ENCODE measurements at places on chromosomes 13 and 19. TPM values are rescaled to one million over a fixed set of nuclear protein-coding genes. Genes with fewer than 3 reads are reported as not detected.

DNA sequence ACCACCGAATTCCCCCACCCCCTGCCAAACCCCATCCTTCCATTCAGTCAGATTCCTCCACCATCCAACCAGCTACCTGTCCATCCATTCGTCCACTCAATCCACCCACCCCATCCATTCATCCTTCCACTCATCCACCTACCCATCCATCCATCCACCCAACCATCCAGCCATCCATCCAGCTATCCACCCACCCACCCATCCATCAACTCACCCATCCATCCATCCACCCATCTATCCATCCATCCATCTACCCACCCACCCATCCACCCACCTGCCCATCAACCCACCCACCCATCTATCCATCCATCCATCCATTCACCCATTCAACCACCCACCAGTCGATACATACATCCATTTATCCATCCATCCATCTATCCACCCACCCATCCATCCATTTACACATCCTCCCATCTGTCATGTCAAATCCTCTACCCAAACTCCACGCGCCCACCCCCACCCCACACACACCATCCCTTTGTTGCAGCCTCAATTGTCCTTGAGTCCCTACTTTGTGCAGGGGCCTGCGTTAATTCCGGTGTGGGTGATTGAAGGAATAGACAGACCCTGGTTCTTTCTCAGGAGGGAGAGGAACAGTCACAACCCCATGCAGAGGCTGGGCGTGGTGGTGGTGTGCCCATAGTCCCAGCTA is 5.3 kb upstream of the SLC5A5 start:
- DNase-seq = no peak

- DNase-seq = no peak
These were observed 10.1 kb upstream of the CEACAM19 start for GRCh38 chr19:44661205-44661604.

DNA sequence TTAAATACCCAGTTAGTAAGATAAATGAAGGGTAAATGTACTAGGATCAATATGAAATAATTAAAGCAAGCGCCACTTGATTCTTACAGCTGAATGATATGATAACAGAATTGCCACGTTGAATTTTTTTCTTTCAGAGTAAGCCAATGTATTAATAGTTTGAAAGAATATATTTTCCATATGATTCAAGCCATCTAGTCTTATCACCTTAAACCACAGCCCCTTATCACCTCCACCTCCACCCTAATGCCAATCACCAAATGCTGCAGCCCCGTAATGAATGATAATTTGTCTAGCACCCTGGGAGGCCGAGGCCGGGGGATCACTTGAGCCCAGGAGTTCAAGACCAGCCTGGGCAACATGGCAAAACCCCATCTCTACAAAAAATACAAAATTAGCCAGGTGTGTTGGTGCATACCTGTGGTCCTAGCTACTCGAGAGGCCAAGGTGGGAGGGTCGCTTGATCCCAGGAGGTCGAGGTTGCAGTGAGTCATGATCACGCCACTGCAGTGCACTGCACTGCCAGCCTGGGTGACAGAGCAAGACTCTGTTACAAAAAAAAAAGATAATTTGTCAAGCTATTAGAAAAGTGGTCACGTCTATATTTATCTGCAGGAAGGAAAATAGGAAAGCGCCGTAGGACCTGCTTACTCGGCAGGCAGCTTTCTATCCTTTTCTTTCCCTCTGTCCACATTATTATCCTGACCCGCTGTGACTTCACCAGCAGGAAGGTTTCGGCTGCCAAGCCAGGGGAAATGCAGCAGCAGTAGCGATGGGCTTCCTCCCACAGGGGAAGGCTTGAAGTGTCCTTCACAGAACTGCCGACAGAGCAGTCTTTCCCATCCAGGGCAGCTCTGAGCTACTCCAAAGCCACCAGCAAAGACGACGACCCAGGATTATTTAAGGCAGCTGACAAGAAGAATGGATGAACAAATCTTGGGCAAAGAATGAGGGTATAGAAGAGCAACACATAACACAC is 19.7 kb upstream of the CLN5 start:
- DNase-seq = no peak

- DNase-seq = no peak
These were observed 857.4 kb downstream of the EFNB2 start for GRCh38 chr13:105678072-105678471.

DNA sequence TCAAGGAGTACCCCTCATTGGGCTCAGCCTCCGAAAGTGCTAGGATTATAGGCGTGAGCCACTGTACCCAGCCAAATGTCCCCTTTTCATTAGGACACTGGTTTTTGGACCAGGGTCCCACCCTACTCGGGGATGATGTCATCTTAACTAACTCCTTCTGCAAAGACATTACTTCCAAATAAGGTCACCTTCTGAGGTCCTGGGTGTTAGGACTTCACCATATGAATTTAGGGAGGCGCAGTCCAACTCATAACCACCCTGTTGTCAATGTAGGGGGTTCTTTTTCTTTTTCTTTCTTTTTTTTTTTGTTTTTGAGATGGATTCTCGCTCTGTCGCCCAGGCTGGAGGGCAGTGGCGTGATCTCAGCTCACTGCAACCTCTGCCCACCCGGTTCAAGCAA is 32.7 kb upstream of the NFIC start:
- no peak for DNase-seq

- no peak for DNase-seq
These were observed 45.3 kb downstream of the RFC3 start for GRCh38 chr13:33863188-33863789.

GRCh38 chr19:29370276-29370675 is 155.5 kb upstream of the VSTM2B start:
- no peak for DNase-seq

GRCh38 chr13:66745307-66745706 is 484.8 kb downstream of the PCDH9 start:
- DNase-seq = no peak

FBN3 gene
- total RNA-seq = not detected

IL17D gene
- total RNA-seq = 2.2 TPM

APOC1 gene
- total RNA-seq = 17.1 TPM

PRR12 gene
- 19.6 TPM for total RNA-seq

Measured in lower leg skin (tissue), 4 donors.